Left lobe of liver (tissue), 2 donors: ENCODE measurements at places on chromosomes 2 and 18.

GRCh38 chr2:46643951-46644350, 164.6 kb downstream of the TMEM247 start:
- DNase-seq, result no peak

DNA sequence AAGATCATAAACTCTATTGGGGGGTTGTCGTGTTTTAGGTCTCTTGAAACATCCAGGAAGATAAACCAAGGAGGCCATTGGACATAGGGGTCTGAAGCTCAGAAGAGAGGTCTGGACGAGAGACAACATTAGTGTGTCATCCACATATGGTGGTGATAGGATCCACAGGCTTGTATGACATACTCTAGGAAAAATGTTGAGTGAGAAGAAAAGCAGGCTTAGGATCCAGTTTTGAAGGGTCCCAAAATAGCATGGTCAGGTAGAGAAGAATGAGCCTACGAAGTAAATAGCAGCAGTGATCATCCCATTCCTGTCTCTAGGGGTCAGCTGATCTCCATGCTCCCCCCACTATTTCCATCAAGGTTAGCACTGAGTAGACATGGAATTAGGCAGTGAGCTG, 166.8 kb downstream of the ANKRD30B start:
- no peak for DNase-seq

DNA sequence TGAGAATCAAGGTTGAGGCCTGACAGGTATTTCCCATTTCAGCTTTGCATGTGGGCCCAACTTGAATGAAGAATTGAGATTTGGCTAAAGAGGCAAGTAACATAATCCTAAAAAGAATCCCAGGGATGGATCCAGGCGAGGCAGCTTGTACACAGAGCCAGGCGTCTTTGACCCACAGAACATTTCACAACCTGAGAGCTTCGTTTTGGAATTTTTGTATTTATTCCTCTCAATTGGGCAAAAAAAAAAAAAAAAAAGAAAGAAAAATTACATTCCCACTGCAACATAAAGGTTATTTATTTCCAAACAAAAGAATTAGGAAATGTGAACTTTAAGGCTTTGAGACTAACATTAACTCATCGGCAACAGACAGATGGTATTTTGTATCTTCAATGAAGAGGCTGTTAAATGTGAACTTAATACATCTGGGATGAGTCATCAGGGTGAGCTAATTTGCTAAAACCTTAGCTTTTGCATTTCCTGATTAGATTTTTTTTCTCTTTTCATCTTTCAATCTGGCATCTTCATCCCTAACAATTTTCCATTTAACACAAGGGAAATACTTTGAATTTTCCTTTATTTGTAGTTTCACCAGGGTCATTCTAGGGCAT, 478.5 kb upstream of the TNP1 start:
- DNase-seq, result no peak

GRCh38 chr2:37324536-37324785, 172 bp downstream of the PRKD3 start:
- no peak for DNase-seq

GRCh38 chr18:61901323-61901986, 8.6 kb upstream of the RNF152 start:
- no peak for DNase-seq

- no peak for DNase-seq
Observed at GRCh38 chr2:145723872-145724271, 1204.0 kb upstream of the ZEB2 start.

DNA sequence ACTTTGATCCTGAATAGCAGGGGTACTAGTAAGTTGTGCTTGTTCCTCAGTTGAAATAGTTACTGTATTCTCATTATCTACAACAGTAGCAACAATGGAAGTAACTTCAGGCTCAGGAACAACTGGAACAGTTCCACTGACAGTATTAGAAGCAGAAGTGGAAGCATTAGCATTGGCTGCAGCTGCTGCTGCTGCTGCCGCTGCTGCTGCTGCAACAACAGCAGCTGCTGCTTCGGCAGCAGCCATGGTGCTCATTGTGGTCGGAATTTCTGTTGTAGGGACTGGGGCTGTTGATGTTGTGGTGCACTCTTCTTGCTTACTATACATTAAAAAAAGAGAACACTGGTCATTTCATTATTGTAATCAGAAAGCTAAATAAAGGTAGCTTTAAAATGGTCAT, 40.8 kb downstream of the PRPF40A start:
- DNase-seq, result no peak

- no peak for DNase-seq
Observed at GRCh38 chr2:20957788-20958525, 85.9 kb downstream of the APOB start.

GRCh38 chr2:124323321-124323720, 298.2 kb downstream of the CNTNAP5 start:
- DNase-seq, result no peak

GRCh38 chr2:84879584-84880394, 1.1 kb downstream of the TRABD2A start:
- no peak for DNase-seq

- DNase-seq, result peak; percentile 37
Observed at GRCh38 chr2:239715202-239715601, 309.9 kb downstream of the NDUFA10 start.

- no peak for DNase-seq
Observed at GRCh38 chr2:58131191-58132011, 84.8 kb downstream of the VRK2 start.

- DNase-seq, result no peak
Observed at GRCh38 chr2:117723483-117723882, 91.0 kb upstream of the DDX18 start.

DNA sequence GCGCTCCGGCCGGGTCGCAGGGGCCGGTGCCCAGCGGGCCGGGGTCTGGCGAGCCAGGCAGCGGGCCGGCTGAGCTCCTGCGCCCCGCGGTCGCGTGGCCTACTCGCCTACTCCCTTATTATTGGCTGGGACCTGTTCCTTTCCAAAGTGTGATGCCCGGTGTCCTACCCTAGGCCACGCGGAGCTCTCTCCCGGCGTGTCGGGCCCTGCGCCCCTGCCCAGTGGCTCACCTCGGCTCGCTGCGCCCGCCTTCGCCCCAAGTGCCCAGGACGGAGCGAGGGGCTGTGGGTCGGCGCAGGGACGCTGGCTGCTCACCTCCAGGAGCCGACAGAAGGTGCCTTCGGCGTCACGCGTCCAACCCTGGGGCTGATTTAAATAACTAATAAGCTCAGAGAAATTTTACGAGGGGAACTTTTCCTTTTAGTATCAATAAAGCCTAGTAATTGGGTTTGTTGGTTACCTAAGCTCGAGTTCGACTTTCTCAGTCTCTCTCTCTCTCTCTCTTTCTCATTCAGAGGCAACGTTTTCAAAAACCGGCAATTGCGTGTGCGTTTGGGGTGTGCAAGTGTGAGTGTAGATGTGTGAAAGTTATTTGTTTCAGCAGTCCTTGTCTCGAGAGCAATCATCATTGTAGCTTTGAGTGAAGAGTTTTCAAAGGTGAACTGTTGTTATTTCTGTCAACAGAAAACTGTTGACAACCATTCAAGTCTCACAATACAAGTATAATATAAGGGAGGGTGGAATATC, 7.0 kb upstream of the SATB2 start:
- DNase-seq, result no peak

GRCh38 chr2:2694746-2695145, 363.7 kb upstream of the MYT1L start:
- DNase-seq, result no peak

DNA sequence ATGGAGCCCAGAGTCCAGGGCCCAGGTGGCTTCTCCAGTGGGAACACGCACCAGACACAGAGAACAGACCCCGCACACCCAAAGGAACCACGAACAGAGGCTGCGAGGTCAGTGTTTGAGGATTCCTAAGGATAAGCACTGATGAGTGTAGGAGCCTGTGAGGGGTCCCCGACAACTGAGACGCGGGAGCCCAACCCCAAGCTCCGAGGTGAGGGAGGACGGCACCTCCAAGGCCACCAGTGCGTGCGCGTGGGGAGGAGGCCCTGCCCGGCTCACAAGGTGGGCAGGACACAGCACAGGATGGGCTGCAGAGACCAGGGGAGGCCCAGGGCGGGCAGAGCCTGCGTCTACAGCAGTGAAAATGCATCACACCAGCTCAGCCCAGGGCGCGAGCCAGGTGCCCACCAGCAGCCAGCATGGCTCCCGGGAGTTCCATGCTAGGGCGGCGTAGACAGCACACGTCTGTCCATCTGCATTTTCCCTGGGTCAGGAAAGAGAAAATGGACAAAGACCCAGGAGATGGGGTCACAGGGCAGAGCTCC, 189.1 kb downstream of the EIPR1 start:
- DNase-seq, result no peak

GRCh38 chr2:147469471-147469870, 375.4 kb upstream of the ACVR2A start:
- DNase-seq, result no peak

GRCh38 chr2:192901446-192901845, 706.7 kb upstream of the TMEFF2 start:
- DNase-seq, result no peak

GRCh38 chr2:27807476-27807875, 36.0 kb downstream of the MRPL33 start:
- DNase-seq, result no peak

DNA sequence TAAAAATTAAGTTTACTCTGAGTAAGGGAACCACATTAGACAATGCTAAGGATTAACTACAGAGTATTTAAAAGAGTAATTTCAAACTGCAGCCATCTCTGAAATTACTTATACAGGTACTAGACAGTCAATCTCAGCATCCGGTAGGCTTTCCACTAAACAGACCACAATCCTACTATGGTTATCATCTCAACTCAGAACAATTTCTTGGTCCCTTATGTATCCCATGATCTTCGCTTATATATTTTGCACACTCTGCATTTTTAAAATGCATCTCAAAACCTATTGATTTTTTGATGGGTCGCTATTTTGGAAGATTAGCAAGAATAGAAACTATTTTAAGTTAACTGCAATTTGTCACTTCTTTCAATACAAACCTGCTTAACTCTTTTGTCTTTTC, 1.4 kb downstream of the PPP4R1 start:
- DNase-seq, result no peak

DNA sequence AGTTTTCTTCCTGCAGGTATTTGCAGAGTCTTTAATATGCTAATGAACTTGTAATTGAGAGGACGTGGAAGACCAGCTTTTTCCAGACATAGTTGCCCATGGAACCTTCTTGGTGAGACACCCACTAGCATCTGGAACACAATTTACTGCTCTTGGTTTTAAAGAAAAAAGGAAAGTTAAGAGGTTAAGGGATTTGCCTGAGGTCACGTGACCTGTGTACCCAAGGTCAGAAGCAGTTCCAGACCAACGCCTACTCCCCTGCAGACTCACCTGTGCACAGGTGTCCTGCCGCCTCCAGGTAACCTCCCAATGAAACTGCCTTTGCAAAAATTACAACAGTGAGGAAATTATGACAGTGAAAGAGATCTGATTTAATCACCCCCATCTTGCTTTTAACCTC, 172.7 kb downstream of the ANAPC1 start:
- DNase-seq, result no peak

DNA sequence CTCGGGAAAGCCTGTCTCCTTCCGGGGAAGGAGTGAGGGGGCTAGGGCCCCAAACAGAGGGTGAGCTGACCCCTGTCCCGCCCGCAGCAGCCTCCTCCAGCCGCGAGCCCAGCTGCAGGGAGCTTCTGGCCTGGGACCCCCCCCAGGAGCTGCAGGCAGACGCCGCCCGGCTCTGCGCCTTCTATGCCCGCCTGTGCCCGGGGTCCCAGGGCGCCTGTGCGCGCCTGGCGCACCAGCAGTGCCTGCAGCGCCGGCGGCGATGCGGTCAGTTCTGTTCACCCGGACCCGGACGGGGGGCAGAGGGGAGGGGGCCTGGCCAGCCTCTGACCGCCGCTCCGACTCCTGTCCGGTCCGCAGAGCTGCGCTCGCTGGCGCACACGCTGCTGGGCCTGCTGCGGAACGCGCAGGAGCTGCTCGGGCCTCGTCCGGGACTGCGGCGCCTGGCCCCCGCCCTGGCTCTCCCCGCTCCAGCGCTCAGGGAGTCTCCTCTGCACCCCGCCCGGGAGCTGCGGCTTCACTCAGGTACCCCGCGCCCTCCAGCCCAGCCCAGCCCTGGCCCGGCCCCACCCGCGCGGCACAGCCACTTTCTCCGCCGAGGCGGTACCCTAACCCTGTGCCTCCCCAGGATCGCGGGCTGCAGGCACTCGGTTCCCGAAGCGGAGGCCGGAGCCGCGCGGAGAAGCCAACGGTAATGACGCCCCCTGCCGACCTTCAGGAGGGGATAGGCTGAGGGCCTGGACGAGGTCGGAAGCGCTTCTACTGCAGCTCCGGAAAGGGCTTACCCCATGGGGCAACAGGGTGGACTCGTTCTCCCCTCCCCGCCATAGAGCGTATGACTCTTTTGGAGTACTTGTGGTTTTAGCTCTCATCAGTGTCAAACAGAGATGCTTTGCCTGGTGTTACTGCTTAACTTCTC, 2.0 kb upstream of the CHRND start:
- DNase-seq, result no peak

DNA sequence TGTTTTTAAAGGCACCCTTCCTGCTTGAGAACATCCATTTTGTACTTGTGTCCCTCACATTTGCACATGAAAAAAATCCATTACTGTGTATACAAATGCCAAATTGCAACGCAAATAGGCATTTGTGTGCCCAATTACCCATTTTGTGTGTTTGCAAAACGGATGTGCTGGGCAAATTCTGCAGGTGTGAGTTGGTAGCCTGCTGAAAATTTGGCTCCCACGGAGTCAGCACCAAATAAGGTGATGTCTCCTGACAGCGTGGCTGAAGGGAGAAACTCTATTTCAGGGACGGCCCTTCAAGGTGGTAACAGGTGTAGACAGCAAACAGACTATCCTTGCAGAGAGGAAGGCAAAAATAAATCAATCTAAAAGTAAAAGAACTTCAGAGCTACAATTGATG, 661.1 kb downstream of the BCL11A start:
- no peak for DNase-seq

- DNase-seq, result no peak
Observed at GRCh38 chr2:222610746-222611145, 45.1 kb downstream of the FARSB start.

GRCh38 chr2:29281086-29281915, 166.1 kb downstream of the CLIP4 start:
- no peak for DNase-seq

DNA sequence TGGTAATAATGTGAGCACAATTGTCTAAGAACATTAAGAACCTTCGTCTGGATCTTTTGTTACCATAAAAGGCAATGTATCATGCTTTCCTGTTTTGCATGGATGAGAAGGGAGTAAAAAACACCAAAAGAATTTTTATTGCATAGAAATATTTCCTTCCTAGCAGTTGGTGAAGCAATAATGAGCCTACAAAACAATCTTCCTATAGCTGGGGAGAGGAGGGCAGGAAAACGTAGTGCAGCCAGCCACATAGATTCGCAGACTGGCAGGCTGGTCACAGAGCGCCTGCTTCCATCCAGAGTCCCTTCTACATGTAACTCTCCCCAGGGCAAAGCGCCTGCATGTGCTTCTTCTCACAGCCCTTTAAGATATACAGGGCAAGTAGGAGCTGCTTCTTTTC, 190.4 kb downstream of the BABAM2 start:
- DNase-seq, result no peak
